ENCODE measurements at places on chromosomes 12 and 14.

DNA sequence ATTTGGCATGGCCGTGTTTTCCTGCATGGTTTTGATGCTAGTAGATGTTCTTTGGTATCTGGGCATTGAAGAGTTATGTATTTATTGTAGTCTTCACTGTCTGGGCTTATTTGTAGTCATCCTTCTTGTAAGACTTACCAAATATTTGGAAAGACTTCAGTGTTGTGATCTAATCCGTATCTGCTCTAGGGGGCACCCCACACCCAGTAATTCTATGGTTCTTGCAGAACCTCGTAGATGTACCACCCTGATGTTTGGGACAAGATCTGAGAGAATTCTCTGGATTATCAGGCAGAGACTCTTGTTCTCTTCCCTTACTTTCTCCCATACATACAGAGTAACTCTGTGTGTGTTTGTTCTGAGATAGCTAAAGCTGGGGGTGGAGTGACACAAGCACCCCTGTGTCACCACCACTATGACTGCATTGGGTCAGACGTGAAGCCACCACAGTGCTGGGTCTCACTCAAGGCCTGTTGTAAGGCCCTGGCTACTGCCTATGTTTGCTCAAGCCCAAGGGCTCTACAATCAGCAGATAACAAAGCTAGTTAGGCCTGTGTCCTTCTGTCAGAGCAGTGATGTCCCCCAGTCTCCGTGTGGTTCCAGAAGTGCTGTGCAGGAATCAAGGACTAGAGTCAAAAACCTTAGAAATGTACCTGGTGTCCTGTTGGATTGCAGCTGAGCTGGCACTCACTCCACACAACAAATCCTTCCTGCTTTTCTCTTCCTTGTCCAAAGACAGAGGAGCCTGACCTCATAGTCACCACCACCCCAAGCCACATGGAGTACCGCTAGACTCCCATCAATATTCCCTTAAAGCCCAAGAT lies 9.6 kb downstream of the RDH16 start:
- DNase-seq: no peak

DNA sequence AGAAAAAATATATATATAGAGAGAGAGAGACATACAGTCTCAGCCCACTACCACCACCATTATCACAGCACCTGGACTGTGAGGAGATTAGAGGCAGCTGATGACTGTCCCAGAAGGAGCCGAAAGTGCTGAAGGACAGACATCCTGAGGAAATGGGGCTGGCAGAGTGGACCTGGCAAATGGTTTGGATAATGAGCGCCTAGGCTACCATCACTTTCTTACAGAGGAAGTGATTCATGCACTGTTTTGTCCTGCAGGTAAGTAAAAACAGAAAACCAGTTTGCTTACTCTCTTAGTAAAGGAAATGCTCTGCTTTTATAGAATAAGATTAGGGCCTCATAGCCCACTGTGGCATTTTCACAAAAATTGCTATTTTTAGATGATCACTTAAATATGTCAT lies 28.6 kb upstream of the DNM1L start:
- no peak for DNase-seq

DNA sequence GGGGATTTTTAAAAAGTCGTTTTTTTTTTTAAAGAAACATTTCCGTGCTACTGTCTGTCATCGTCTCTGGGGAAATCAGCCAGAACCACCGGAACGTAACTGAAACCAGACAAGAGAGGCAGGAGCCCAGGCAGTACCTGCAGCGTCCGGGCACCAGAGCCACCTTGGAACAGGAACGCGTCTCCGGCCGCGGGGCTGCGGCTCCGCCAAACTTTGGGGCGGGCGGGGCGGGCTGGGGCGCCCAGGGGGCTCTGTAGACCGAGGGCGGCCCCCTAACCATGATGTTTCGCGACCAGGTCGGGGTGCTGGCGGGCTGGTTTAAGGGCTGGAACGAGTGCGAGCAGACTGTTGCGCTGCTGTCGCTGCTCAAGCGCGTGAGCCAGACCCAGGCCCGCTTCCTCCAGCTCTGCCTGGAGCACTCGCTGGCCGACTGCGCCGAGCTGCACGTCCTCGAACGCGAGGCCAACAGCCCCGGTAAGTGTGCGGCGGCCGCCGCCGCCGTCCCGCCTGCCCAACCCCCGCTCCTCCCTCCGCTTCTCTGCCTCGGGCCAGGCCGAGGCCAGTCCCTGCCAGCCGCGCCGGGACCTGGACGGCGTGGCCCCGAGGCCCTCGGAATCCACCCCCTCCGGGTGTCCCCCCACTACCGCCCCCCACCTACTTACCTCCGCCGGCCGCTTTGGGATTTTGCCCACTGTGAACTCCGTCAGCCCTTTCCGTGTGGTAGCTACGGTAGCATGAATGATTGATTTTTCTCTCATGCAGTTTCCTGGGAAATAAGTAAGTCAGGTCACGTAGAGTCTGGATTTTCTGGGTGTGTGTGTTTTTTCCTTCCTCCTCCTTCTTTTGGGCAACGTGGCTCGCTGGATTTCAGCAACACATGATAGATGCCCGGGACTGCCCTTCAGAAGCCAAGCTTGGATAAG lies 972 bp downstream of the SAMD4A start:
- DNase-seq: no peak

DNA sequence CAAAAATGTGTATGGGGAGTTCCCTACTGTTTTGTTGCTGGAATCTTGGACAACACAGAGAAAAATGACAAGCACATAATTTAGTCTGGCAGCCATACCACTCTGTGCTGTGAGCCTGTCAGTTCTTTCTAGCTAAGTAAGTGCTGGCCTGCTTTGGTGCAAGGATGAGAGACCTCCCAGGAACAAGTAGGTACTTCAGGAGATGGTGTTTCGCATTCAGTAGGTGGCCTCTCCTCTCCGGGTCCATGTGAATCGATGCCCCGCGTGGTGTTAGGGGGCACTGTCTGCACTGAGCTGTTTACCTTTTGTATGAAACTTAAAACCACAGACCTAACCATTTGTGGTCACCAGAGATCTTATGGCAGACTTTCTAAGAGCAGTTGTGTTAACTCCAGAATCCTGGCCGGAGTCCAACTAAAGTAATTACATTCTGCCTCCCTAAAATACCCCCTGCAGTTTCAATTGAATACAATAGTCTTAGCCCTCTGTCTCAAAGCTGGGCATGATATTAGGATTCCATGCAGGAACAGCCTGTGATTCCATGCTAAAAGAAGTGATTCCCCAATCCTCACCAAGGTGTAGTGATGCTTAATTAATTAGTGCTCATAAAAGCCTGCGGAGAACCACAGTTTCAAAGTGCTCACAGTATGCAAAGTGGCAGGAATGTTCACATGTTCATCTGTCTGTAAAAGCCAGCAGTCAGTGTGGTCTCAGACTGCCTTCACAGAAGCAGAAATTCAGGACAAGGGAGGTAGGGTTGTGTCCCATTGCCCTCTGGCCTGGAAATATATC lies 64.2 kb downstream of the LLPH start:
- DNase-seq: no peak

DNA sequence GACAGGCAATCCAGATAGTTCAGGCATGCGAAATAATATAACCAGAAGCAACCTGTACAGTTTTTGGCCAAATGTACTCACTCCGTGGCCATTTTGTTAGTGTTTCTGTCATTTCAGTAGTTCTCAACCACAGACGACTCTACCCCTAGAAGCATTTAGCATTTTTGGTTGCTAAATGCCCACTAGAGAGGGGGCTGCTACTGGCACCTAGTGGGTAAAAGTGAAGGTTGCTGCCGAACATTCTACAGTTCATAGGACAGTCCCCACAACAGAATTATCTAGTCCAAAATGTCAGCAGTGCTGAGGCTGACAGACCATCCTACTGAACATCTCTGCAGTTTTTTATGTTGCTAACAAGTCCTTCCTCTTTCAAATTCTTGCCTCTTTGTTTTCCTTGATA lies 107.4 kb downstream of the TSHR start:
- no peak for DNase-seq

GRCh38 chr12:132430838-132431774 lies 58.8 kb upstream of the FBRSL1 start:
- DNase-seq: no peak

GRCh38 chr12:7892186-7892980 lies 19.7 kb upstream of the SLC2A14 start:
- DNase-seq: no peak

GRCh38 chr12:120167529-120168095 lies 26.9 kb downstream of the GCN1 start:
- no peak for DNase-seq

DNA sequence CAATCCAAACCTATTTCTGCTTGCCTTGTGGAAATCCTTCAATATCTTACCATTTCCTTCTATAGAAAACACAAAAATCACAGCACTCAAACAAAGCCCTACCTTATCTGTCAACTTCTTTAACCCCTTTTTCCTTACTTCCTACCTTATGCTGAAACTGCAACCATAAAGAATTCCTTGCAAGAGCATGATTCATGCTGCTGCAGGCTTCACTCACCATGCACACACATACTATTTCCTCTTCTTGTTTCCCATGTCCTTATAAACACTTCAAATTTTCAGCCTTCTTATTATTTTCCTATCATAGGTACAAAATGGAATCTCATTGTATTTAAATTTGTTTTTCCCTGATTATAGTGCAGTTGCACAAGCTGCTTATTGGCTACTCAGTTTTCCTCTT lies 23.3 kb downstream of the LMNTD1 start:
- DNase-seq: no peak

- DNase-seq: no peak
Measured at GRCh38 chr14:33165144-33165925, 226.7 kb downstream of the NPAS3 start.

DNA sequence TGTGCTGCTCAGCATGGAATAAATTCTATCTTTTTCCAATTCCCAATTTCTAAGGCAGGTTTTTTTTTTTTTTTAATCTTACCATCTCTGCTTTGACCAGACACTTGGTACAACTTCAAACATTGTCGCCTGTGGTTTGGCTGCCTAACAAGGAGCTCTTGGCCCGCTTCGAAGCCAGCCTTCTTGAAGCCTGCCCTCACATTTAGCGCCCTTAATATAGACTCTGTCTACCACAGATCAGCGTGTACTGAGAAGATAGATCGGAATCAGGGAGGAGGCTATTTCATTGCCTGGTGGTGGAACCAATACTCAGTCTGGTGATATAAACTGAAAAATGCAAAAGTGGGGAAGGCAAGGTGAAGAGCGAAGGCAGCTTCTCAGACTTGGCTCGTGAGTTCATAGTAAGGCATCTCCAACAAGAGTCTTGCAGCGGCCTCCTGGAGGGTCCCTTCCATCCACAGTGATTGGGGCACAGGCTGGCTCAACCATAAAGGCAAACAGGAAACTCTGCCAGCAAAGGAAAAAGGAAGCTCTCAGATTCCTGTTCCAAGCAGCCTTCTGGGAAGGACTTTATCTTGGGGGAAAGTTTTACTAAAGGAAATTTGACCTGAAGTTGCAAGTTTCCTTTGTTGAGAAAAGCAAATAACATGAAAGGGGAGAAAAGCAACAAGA lies 103.2 kb upstream of the BCL2L14 start:
- no peak for DNase-seq
